Activated CD4-positive, alpha-beta T cell treated with anti-CD3 and anti-CD28 coated beads, Interleukin-2, amount 10 ng/mL, durations not matched to agents 7 days and 5 days (primary cell): ENCODE measurements at places on chromosomes 16 and 17.

DNA sequence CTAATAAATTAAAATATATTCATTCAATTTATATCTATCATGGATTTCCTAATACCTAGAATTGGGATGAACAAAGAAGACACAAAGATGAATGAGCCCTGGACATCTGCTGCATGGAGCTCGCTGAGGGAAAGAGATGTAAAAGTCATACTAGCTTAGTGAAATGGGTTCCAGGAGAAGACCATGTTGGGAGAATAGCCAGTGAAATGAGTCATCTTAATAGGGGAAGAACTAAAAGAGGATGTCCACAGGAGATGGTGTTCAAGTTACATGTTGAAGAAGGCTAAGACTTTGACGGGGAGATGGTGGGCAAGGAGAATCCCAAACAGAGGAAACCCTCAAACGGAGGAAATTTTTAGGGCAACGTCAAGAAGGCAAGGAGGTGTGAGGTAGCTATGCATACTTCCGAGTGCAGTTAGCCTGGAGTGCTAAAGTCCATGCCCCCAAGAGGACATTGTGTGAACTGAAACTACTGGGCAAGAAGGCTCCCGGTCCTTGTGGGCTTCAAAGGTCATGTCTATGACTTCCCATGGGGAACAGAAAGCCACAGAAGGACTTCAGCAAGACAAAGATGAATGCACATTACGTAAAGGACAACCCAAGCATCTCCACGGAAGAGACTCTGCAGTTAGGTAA is 220.5 kb upstream of the CDH11 start:
- H3K4me1 ChIP-seq = no peaks in the 10 kb centered on the region
- H3K36me3 ChIP-seq = no peaks in the 10 kb centered on the region
- no peaks in the 10 kb centered on the region for H3K27me3 ChIP-seq
- no peak for DNase-seq
- no peak overlapping the region for H3K27ac ChIP-seq
- H3K4me3 ChIP-seq = no peak overlapping the region

DNA sequence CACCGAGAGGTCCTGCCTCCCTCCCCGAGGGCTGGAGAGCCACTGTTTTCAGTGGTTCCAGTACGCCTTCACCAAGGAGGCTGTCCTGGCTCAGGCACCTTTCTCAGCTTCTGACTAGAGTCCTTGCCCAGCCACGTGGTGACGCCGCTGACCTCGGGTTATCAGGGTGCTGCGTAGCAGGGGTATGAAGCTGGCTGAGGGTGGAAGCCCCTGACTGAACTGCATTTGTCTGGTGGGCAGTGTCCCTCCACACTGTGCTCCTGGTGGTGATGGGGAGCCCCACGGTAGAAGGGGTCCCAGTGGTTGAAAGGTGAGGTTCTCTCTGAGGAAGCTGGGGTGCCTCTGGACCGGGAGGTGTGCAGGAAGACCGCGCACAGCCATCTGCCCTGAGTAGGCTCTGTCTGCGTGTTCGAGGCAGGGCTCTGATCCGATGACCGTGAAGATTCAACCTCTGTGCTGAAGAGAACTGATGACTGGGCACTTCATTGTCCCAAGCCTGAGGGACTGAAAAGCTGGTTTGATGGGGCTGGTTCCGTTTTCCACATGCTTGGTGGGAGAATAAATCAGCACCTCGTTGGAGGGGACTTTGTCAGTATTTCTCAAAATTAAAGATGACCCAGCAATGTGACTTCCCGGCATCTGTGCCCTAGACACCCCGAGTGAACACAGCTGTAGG is 2.5 kb downstream of the ACSF3 start:
- peak overlapping the region; percentile 99 for H3K27ac ChIP-seq
- H3K4me1 ChIP-seq = peaks cover 73% of the 10 kb centered on the region
- H3K36me3 ChIP-seq = peaks cover 34% of the 10 kb centered on the region
- peaks cover 2% of the 10 kb centered on the region for H3K27me3 ChIP-seq

DNA sequence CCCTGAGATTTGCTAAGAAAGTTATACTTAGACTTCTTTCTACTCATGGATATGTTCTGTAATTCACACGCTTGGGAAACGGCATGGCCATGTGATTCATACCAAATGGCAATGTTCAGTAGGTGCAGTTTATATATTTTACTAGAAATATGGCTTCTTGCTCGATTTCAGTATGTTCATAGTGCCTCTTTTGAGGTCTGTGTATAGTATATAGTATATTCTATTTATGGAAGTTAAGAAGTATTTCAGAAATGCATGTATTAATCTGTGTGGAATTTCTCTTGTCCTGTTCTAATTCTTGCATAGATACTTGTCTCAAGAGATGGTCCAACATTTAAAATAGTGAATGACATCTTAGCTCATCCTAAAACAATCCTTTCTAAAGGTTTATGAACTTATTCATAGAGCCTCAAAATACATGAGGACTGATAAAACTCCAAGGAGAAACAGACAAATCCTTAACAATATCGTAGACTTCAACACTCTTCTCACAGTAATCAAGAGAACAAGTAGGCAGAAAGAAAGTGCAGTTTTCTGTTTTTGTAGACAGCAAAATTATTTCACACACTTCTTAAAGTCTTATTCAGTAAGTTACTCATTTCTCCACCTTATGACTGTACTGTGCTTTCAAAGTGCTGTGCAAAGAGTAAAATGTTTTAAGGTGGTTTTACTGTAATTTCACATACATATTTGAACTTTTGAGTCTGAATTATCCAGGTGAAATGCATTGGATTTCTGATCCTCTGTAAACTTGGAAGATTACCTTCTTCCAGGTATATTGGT is 11.1 kb downstream of the BPTF start:
- no peak overlapping the region for H3K27ac ChIP-seq
- no peaks in the 10 kb centered on the region for H3K27me3 ChIP-seq
- H3K36me3 ChIP-seq = peaks cover 18% of the 10 kb centered on the region
- peaks cover 34% of the 10 kb centered on the region for H3K4me1 ChIP-seq
- DNase-seq = no peak

DNA sequence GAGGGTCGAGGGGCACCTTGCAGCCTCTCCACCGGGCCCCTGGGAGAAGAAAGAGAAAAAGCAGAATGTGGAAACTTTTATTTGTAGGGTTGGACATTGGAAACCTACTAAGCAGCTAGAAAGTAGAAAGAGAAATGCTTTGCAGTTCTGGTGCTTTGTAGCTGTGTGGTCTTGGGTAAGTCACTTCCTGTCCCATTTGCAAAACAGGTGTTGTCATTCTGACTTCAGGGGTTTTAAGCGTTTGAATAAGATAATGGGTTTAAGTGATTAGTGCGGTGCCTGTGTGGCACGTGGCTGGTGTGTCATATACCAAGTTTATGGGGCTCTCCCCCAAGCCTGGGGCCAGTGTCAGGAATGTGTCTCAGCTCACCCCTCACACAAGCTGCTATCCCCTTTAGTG is 1.6 kb downstream of the CA4 start:
- H3K4me3 ChIP-seq = no peak overlapping the region
- peaks cover 15% of the 10 kb centered on the region for H3K4me1 ChIP-seq
- no peaks in the 10 kb centered on the region for H3K36me3 ChIP-seq
- H3K27ac ChIP-seq = no peak overlapping the region
- peaks cover 62% of the 10 kb centered on the region for H3K27me3 ChIP-seq

DNA sequence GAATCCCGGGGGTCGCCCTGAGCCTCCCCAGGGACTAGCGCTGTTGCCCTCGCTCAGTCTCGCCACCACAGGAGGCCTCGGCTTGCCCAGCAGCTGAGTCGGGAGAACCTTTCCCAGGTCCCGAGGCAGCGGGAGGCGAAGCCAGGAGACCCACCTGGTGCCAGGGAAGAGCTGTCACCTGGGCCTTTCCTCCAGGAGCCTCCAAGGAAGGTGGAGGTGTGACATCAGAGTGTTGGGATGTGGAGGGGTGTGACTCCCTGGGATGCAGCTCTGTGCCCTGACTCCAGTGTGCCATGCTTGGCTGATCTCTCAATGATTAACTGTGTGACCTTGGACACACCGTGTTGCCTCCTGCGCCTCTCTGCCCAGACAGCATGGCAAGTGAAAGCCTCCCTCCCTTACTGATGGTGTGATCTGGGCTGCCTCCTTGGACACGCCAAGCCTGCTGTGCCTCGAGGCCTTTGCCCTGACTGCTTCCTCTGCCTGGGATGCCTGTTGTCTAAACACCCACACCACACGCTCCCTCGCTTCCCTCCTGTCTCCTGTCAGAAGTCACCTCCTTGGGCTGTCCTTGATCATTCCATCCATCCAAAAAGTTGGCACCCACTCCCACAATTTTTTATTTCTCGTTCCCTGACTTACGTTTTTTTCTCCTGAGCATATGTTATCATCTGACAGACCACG is 88.0 kb downstream of the CMIP start:
- peaks cover 11% of the 10 kb centered on the region for H3K4me1 ChIP-seq
- H3K4me3 ChIP-seq = no peak overlapping the region
- no peak overlapping the region for H3K27ac ChIP-seq
- no peak for DNase-seq
- no peaks in the 10 kb centered on the region for H3K27me3 ChIP-seq

GRCh38 chr16:82350560-82350959 is 180.5 kb upstream of the MPHOSPH6 start:
- H3K27ac ChIP-seq = no peak overlapping the region
- no peaks in the 10 kb centered on the region for H3K36me3 ChIP-seq
- H3K4me1 ChIP-seq = no peaks in the 10 kb centered on the region

DNA sequence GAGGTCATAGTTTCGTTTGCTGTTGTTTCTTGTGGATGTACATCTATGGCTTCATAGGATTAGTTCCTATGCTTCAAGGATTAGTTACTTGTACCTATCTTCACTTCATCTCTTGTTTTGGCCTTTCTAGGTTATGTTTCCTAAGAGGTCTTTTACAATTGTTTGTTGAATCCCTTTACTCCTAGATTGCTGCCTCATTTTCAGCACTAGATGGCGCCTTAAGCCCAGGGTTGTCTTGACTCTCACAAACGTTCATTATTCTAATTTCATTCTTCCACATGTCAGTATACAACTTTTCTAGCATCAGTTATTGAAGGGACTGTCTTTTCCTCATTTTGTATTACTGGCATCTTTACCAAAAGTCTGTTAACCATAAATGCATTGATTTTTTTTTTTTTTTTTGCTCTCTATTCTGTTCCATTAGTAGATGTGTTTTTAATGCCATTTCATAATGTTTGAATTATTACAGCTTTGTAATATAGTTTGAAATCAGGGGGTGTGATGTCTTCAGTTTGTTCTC is 45.0 kb upstream of the NACA2 start:
- no peaks in the 10 kb centered on the region for H3K4me1 ChIP-seq
- peak; percentile 73 for DNase-seq
- peaks cover 68% of the 10 kb centered on the region for H3K27me3 ChIP-seq
- no peak overlapping the region for H3K4me3 ChIP-seq
- no peaks in the 10 kb centered on the region for H3K36me3 ChIP-seq

DNA sequence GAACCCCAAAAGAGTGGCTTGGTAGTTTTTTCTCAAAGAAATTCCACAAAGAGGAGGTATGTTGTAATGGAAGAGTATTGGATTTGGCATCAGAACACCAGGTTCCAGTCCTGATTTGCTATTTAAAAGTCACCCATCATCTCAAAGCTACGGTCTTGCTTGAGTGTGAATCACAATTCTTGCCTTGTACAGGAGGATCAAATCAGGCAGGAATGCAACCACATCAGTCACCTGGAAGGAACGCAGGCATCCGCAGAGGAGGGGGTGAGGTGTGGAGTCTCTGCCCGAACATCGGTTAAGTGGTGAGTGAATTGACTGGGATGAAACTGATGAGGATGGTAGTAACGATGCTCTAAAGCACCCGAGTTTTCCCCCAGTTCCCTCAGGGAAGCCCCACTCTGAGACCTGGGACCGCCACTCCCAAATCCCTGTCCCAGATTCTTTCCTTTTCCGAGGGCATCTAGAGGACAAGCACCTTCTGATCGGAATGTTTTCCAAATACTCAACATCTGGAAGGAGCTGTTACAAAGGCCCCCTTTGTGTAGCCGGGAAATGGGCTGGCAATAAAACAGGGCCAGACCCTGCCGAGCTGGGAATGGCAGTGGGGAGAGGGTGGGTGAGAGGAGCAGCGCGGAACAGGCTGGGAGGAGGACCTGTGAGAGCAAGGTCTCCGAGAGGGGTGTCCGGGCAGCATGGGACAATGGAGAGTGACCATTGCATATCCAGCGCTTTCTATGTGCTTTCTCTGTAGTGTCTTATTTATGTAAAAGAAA is 469.6 kb downstream of the SLC39A11 start:
- H3K36me3 ChIP-seq = no peaks in the 10 kb centered on the region
- no peak overlapping the region for H3K27ac ChIP-seq
- no peak overlapping the region for H3K4me3 ChIP-seq
- no peak for DNase-seq
- peaks cover 10% of the 10 kb centered on the region for H3K4me1 ChIP-seq
- H3K27me3 ChIP-seq = peaks cover 29% of the 10 kb centered on the region

- no peak overlapping the region for H3K4me3 ChIP-seq
- peaks cover 4% of the 10 kb centered on the region for H3K4me1 ChIP-seq
- no peak for DNase-seq
- H3K27me3 ChIP-seq = peaks cover 3% of the 10 kb centered on the region
- H3K36me3 ChIP-seq = no peaks in the 10 kb centered on the region
Observed at GRCh38 chr16:3937066-3937875, 56.8 kb upstream of the CREBBP start.

DNA sequence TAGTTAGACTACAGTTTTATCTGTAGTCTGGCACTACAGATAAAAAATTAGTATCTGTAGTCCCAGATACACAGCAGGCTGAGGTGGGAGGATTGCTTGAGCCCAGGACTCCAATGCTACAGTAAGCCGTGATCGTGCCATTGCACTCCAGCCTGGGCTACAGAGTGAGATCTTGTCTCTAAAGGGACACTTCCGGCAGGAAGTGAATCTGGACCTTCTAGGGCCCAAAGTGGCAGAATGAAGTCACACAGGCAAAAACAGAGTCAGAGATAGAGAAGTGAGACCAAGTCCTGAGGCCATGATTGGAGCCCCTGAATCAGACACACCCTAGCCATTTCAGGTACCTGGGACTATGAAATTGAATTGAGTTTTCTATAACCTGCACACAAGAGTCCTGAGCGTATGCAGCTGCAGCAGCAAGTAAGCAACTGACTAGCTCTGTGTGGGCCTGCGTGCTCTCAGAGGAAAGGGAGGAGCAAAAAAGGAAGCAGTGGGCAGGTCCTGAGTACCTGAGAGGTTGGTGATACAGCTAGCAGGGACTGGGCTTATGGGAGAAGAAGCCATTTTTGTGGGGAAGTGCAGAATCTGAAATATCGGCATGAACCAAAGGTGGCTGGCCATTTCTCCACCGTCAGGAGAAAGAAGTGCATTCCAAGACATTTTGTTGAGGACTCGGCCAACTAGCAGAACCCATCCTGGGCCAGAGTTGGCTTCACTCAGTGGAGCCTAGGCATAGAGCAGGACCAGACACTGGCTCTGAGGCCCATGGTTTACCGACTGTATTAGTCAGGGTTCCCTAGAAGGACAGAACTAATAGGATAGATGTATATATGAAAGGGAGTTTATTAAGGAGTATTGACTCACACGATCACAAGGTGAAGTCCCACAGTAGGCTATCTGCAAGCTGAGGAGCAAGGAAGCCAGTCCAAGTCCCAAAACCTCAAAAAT is 27.2 kb upstream of the BRD7 start:
- H3K27me3 ChIP-seq = no peaks in the 10 kb centered on the region
- H3K4me3 ChIP-seq = no peak overlapping the region
- peaks cover 14% of the 10 kb centered on the region for H3K4me1 ChIP-seq
- H3K27ac ChIP-seq = peak overlapping the region; percentile 48
- no peaks in the 10 kb centered on the region for H3K36me3 ChIP-seq
- no peak for DNase-seq
